ENCODE measurements at places on chromosomes 5 and 9.

- no peak for DNase-seq
These were observed 263.9 kb downstream of the CHSY3 start for GRCh38 chr5:130168211-130168610.

DNA sequence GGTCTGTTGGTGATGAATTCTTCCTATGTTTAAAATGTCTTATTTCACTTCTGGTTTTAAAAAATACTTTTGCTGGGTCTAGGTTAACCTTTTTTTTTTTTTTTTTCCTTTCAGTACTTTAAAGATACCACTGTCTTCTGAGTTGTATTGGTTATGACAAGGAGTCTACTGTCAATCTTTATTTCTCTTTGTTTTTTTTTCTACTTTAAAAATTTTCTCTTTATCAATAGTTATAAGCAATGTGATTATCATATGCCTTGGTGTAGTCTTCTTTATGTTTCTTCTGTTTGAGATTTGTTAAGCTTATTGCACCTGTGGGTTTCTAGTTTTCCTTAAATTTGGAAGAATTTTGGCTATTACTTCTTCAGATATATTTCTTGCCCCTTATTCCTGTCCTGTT, 125.6 kb upstream of the SPRY4 start:
- DNase-seq, result no peak

DNA sequence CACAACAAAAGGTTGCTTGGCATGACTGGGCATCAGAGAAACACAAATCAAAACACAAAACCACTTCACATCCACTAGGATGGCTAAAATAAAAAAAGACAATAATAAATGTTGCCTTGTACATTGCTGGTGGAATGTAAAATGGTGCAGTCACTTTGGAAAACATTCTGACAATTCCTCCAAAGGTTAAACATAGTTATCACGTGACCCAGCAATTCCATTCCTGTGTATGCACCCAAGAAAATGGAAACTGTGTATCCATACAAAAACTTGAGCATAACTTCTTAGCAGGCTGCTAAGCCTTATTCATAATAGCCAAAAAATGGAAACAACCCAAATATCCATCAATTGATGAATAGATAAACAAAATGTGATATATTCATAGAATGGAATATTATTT, 10.2 kb upstream of the SLC46A2 start:
- no peak for DNase-seq

GRCh38 chr5:58407042-58407719, 52.7 kb downstream of the PLK2 start:
- DNase-seq, result no peak

GRCh38 chr5:56123531-56124243, 109.4 kb downstream of the ANKRD55 start:
- DNase-seq, result no peak

DNA sequence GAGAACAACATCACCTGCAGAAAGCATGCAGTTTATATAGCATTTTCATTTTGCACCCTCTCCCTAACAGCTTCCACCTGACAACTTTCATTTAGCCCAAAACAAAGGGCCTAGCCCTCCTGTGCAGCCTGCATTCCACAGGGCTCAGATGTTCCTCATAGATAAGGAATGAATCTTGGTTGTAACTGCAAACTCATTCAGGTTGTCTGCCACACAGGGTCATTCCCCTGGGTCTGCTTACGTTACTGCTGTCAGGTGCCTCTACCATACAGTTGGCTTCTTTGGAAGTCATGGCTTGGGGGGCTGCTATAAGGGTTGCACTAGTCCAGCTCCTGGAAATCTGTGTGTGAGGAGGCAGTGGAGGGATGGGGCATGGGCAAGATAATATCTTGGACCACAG, 2.7 kb upstream of the DCP2 start:
- no peak for DNase-seq

GRCh38 chr5:42586625-42587024, 163.4 kb downstream of the GHR start:
- no peak for DNase-seq

- DNase-seq, result no peak
These were observed 69.1 kb upstream of the NR4A3 start for GRCh38 chr9:99752417-99753109.

- no peak for DNase-seq
These were observed 196.1 kb downstream of the GAS1 start for GRCh38 chr9:86751207-86751606.

DNA sequence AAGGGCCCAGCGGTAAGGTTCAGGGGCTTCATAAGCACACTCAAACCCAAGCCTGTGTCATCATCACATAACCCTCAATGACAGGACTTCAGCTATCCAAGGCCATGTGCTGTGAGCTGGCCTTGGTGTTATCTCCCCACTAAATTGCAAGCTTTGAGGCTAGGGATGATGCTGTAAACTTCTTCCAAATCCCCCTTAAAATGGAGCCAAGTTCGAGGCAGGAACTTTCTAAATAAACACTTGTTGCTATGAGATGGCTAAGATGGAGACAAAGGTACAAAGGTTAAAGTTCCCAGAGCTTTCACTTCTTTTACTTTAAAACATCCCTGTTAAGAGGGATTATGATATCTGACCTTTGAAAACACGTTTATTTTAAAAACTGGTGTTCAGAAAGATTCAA, 123.6 kb downstream of the MYO10 start:
- DNase-seq, result no peak

- no peak for DNase-seq
These were observed 137.9 kb upstream of the TRIM32 start for GRCh38 chr9:116549061-116549664.

- no peak for DNase-seq
These were observed 18.6 kb upstream of the DAP start for GRCh38 chr5:10779592-10779991.

DNA sequence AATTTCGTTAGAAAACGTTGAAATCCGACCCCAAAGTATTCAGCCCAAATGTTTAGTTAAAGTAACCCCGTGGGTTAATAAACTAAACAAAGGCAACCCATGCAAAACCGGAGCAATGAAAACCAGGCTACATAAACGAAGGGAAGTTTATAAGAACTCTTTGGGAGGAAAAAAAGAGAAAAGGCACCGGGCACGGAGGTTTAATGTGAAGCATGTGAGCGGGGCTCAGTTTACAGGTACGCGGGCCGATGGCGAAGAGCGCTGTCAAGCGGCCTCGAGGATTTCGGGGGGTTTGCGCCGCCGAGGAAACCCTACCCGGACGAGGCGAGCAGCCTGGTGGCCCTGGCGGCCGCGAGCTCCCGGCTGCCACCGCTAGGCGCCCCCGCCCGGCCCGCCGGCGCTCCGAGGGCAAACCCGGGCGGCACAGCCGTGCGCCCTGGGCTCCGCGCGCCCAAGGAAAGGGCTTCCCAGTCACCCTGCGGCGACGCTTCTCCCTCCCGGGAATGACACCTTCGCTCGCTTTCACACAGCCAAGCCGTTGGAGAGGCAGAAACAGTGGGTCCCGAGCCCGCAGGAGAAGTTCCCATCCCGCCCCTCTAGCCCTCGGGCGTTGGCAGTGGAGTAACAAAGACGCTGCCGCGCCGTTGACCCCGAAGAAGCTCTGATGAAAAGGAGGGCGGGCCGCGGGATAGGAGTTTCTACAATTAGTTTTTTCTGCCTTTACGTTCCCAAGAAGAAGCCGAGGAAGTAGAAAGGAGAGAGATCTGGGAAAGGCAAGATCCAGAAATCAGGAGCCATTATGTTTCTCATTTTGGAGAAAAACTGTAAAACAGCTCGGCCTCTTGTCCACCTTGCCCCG, 126.0 kb downstream of the TMEM174 start:
- no peak for DNase-seq

- DNase-seq, result no peak
These were observed 214.5 kb upstream of the CDH9 start for GRCh38 chr5:27252911-27253310.

DNA sequence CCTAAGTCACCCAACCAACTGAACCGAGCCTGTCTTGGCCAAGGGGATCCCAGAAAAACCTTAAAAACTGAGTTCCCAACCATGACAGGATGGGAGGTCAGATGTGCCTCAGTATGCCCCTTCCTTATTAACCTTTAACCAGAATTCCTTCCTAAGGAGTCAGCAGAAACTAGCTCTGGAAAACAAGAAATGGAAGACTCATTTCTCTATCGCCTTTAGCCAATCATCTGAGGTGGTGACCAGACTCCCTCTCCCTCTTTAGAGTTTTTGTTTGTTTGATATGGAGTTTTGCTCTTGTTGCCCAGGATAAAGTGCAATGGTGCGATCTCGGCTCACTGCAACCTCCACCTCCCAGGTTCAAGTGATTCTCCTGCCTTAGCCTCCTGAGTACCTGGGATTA, 37.5 kb downstream of the SLC28A3 start:
- DNase-seq, result no peak

GRCh38 chr5:71573591-71573990, 13.5 kb upstream of the MCCC2 start:
- no peak for DNase-seq

- no peak for DNase-seq
These were observed 138.4 kb upstream of the DMRTA1 start for GRCh38 chr9:22308177-22308576.
